ENCODE measurements at places on chromosomes 3 and 15. TPM values are rescaled to one million over a fixed set of nuclear protein-coding genes. Genes with fewer than 3 reads are reported as not detected.

DNA sequence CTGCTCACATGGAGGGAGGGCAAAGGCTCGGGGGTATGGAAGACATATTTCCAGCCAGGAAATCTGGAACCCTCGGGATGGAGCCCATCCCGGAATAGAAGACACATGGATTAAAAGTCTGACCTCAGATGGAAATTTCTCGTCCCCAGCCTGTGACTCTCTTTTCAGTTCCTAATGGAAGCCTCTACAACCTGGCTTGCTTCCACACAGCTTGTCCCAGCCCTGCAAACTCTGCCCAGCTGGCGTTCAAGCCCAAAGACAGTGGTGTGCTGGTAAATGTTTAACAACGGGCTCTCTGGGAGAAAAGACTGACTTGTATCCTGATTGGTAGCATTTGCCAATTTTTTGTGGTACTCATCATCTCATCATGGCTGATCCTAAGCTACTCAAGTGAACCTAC is 35.6 kb upstream of the TLE3 start:
- DNase-seq = no peak

GRCh38 chr3:101643861-101644613 is 32.9 kb downstream of the ZBTB11 start:
- DNase-seq = peak; percentile 69

GRCh38 chr3:112633191-112633590 is 7.8 kb downstream of the CCDC80 start:
- DNase-seq = no peak

- peak; percentile 65 for DNase-seq
These were observed at the start of gene SLC49A4 for GRCh38 chr3:122794779-122795673. SLC49A4 (plus strand) TSS chr3:122795069; CDS start chr3:122795193, 124 bp downstream.

DNA sequence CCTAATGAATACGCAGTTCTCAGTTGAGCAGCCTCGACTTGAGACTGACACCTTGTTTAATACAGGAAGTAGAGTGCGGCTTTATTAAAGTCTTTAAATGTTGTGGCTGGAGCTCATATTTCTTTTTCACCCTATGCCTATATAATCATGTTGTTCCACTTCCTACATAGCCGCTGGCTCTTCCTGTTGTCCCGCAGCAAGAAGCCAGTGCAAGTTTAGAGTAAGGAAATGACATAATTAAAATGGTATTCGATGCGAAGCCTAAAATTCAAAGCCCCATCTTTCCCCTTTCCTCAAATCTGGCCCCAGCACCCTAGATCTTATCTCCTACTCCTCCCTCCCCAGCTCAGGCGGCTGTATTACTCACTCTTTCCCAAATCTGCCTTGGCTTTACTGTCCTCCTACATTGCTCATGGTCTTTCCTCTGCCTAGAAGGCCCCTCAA is 7.5 kb upstream of the PHLDB2 start:
- peak; percentile 71 for DNase-seq

DNA sequence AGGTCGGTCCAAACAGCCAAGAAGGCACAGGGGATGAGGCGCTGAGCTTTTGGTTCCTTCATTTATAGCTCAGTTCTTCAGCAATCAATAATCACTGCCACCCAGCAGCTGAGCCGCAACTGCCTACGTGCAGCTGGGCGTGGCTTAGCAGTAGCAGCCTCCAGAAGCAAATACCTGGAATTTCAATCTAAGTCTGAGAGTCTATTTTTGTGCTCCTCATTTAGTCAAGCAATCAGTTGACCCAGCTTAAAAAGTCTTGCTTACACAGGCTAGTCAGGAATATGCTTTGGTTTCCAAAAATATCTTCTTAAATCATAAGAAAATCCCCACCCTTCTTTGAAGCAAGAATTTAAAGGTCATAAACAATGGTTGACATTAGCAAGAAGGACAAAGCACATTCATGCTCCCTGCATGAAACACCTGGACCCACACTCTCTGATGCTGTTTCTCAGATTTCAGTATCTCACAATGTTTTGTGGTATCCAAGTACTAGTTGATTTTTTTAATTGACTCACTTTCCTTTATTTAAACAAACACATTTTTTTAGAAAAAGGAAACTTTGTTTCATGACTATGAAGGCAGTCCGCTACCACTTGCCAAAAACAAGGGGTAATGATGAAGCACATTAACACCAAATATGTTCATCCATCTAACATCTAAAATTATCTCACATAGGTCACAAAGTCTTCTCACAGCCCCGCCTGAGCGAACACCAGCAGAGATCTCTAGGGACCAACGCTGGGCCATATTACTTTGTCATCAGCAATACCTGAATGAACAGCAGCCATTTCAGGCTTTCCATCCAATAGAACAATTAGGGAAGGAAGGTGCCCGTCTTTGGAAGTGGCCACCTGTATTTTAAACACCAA is 106.1 kb downstream of the OXNAD1 start:
- DNase-seq = no peak

GRCh38 chr3:105394177-105394576 is 27.5 kb downstream of the ALCAM start:
- peak; percentile 42 for DNase-seq

DNA sequence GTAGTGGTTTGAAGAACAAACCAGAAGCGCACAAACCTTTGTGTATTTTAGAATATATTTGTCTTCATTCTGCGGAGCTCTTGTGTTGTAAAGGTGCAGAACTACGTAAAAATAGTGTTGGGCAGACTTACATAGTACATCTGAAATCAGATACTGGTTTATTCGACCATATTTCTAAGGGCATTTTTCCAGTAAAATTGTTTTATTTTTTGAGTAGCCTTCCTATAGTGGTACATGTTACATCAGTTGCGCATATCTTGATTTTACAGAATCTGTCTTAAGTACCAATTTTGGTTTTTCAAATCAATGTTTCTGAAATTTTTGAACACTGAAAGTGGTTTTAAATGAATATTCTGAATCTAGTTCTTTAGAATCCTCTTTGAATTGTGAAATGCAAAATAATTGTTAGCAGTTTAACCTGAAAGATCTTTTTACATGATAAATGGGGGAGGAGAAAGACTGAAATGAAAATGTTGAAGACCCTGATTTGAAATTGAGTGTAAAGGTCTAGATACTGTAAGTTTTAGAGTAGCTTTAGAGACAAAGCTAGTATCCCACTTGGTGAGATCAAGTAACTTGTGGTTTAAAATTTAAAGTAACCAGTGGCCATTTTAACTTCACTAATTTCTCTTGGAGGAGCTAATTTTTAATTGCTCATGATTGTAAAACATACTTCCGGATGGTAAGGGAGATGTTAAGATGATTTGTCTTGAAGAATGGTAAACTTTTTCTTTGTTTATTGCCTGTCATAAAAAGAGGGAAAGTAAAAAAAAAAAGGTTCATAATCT is 15.5 kb upstream of the CHD2 start:
- DNase-seq = no peak

DNA sequence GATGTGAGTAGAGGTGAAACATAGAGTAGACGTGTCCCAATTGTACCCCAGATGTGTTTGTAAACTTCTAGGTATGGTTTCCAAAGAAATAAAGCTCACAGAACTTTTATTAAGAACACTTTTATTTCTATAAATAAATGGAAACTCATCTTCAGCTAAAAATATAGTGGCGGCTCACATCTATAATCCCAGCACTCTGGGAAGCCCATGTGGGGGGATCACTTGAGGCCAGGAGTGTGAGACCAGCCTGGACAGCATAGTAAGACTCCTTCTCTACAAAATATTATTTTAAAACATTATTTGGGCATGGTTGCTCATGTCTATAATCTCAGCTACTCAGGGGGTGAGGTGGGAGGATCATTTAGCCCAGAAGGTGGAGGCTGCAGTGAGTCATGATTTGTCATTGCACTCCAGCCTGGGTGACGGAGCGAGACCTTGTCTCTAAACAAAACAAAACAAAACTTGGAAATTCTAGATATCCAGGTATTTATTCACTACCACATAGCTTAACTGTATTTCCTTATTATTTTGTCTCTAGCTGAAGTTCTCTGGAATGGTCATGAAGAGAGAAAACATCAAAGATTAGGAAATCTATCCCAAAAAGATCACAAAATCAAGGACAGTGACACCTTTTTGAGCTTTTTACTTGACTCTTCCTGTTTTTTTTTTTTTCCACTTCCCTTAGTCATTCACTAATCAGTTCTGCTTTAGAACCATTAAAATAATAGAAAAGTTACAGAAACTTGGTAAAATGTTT is 258.1 kb downstream of the TIGIT start:
- peak; percentile 81 for DNase-seq

GRCh38 chr3:56923526-56924224 is 121.9 kb upstream of the ARHGEF3 start:
- peak; percentile 39 for DNase-seq

DNA sequence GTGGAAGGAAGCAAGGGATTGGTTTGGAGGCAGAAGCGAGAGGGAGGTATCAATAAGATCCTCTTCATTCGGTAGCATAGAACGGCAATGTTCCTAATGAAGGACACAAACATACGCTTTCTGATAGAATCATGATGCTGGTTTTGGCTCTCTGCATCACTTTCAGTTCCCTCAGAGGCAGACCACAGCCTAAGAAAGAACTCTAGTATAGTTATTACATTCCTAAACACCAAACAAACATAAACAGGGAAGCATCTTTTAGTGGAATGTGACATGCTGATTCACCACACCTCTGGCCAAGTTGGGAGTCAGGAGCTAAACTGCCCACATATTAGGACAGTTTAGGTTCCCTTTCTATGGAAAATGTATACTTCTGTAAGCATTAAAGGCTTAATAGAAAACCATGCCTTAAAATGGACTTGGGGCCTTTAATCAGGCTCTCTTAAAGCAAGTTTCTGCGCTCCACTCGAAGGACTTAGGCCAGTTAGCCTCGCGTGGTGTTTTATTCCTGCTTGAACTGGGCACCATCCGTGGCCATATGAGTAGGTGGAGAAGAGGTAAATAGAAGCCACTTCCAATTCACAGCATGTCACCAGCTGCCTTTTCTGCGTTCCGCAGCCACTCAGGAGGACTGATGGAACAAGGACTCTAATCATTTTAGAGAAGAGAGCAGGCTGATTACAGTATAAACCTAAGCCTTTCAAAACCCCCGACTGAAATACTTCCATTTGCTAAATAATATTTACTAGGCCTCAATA is 53.7 kb downstream of the CD47 start:
- peak; percentile 6 for DNase-seq

DNA sequence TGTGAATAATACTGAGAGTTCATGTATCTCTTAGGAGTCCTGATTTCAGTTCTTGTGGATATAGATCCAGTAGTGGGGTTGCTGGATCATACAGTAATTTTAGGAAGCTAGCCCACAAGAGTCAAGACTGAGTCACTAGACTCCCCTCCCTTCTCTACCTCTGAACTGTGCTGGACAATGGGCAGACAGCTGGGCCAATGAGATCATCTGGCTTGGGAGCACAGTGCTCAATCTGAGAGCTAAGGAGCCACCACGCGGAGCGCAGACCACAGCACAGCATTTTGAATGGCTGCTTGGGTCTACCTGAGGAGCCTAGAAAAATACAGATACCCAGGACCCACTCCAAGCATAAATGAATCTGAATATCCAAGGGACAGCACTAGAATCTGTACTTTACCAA is 32.5 kb downstream of the WNT5A start:
- no peak for DNase-seq

- DNase-seq = no peak
These were observed 336.1 kb upstream of the NR2F2 start for GRCh38 chr15:95994418-95994817.

DNA sequence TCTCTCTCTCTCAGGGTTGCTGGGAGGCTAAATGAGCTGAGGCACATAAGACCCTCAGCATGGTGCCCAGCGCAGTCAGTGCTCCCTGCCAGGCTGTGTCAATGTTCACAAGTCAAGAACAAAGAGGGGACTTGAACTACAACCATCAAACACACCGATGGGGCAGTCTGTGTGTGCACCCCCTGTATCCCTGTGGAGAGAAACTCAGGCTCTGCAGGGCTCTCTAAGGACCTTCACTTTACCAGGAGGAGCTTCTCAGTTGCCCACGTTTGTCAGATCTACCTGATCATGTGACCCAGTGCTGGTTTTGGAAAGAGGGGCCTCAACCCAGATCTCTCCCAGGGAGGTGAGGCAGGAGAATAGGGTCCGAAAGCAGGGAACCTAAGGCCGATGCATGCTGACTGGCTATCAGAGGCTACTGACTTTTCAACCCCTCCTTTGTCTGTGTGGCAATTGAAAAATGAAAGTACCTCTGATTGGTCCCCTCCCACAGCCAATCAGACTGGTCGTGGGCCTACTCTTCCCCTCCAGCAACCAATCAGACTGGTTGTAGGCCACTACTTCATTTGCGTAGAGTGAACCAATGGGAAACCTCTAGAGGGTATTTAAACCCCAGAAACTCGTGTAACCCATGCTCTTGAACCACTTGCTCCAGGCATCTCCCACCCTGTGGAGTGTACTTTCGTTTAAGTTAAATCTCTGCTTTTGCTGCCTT is 34.0 kb downstream of the RHCG start:
- peak; percentile 74 for DNase-seq

DNA sequence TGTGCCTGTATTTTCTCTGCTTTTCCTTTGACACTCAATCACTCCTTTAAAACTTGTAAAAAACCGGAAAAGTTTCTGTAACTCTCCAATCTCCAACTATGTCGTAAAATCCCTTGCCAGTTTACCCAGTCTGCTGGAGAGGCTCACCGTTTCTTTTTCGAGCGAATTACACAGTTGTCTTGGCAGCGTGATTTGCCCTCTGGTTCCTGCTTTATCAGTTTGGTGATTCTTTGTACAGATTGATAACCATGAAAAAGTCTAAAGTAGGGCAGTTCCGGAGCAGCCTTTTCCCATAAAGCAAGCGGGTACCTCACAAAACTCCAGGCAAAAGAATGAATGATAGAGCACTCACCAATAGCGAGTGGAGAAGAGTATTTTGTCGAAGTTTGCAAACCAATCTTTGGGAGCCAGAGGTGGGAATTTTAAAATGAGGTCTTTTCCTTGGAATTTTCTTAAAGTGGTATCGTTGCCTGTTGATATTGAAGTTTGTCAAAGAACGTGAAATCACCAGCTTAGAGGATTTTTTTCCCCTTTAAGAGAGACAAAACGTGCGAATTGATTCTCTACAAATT is at the start of gene TTC23:
Gene TTC23 (minus strand): TSS at position 312 of the 572 bp plus-strand sequence. CDS start 20,869 bp downstream, outside the sequence.
- peak; percentile 83 for DNase-seq

- no peak for DNase-seq
These were observed 68.9 kb upstream of the ARL8B start for GRCh38 chr3:5053021-5053831.

- no peak for DNase-seq
These were observed 2.6 kb upstream of the DPPA4 start for GRCh38 chr3:109339714-109340648.

GRCh38 chr3:66304293-66304692 is 83.5 kb downstream of the SLC25A26 start:
- no peak for DNase-seq

Gene ANO10
- 20.0 TPM for total RNA-seq

Gene CCNL1
- 24.3 TPM for total RNA-seq

Gene EXOG
- total RNA-seq = 11.1 TPM

Gene TMEM44
- total RNA-seq = 8.4 TPM

Gene ITIH3
- not detected for total RNA-seq

Gene FBXW12
- not detected for total RNA-seq

Gene PLA2G4D
- not detected for total RNA-seq

Gene CPNE9
- total RNA-seq = not detected

Gene ASB14
- not detected for total RNA-seq

Gene CILP
- 0.02 TPM for total RNA-seq

Gene DNAH12
- not detected for total RNA-seq

Gene SCN11A
- total RNA-seq = not detected

All from H4 (cell line).